Right ventricle myocardium superior (tissue), 1 donor: ENCODE measurements at places on chromosomes 16 and 17. TPM values are rescaled to one million over a fixed set of nuclear protein-coding genes. Genes with fewer than 3 reads are reported as not detected.

DNA sequence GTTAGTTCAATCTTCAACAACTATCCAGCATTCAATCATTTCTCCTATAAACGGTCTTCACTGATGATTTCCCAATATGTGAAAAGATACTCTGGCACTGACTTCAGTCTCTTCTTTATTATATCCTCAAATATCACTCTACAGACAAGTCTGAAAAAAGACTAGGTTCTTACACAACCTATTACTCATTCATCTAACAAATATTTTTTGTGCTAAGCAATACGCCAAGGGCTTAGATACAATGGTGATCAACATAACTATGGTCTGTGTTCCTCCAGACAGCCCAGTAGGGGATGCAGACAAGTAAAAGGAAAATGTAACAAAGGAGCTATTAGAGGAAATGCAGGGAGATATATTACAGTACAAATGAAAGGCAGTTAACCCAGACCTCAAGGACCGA lies 63.9 kb downstream of the MYO1D start:
- no peak for DNase-seq

- DNase-seq: no peak
These were observed 535.3 kb upstream of the SOX9 start for GRCh38 chr17:71585540-71585939.

The KRTAP16-1 gene
- not detected for total RNA-seq

GRCh38 chr16:30887927-30888326 lies 6.0 kb downstream of the BCL7C start:
- no peak for DNase-seq

DNA sequence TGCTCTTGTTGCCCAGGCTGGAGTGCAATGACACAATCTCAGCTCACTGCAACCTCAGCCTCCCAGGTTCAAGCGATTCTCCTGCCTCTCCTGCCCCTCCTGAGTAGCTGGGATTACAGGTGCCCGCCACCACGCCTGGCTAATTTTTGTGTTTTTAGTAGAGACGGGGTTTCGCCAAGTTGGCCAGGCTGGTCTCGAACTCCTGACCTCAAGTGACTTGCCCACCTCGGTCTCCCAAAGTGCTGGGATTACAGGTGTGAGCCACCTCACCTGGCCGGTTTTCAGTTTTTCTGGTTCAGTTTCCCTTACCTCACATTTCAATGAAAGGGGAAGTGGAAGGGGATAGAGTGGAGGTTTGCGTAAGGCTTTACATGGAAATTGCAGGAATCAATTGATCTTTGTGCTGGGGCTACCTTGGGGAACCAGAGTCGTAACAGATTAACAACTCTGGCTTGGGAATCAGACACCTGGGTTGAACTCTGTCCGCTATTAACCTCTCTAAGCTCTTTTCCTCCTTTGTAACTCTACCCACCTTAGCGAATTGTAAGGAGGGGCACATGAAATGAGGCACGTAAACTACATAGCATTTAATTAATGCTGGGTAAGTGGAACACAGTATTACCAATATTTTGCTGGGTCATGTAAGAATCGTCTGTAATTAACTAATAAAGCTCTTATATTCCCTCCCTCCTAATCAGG lies 3.2 kb downstream of the MPV17L start:
- no peak for DNase-seq

GRCh38 chr16:6932871-6933385 lies 399.7 kb upstream of the RBFOX1 start:
- no peak for DNase-seq

The AHSP gene
- not detected for total RNA-seq

The C17orf113 gene
- 0.59 TPM for total RNA-seq
